Muscle of back (tissue), 13 donors: ENCODE measurements at places on chromosomes 3 and 15.

DNA sequence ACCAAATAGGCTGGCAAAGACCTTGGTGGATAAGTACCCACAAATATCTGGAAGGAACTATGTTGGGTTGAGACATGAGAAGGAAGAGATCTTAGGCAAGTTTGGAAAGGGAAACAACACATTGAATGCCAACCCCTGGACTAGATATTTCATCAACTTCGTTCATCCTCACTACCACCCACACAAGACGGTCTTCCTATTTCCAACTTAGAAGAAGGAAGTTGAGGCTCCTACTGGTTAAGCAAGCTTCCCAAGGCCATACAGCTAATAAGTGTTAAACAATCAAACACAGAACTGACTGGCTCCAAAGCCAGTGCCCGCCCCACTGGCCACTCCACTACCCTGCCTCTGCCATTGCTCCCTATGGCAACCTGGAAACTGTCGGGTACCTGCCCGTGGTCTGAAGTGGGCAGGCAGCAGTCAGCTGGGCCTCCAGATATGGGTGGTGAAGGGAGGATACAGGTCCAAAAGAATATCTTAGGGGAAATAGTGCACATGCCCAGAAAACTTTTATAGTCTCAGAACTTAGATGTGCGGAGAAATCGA, 94.9 kb downstream of the LIPC start:
- no peak for DNase-seq

- peak; percentile 80 for DNase-seq
Measured at GRCh38 chr3:57952208-57952631, 56.0 kb upstream of the FLNB start.

GRCh38 chr3:56154297-56154696, 314.0 kb downstream of the ERC2 start:
- DNase-seq, result no peak

- DNase-seq, result no peak
Measured at GRCh38 chr3:73296859-73297258, 235.4 kb downstream of the EBLN2 start.

DNA sequence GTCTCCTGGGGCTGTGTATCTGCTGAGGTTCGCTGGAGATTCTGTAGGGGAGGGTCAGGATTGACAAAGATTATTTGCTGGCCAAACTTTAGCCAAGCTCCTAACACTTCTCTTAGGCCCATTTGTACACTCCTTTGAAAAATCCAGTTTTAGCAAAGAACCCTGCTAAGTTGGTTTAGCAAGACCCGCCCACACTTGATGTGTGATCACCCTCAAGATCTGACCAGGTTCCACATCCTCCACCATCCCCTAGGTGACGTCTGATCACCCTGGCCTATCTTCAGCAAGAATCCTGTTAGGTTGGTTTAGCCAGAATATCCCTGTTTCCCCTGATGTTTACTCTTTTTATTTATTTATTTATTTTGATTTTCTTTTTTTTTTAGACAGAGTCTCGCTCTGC, 14.8 kb upstream of the SLC35G2 start:
- DNase-seq, result no peak
